Endothelial cell (in vitro differentiated cells): ENCODE measurements at places on chromosomes 1 and 21. TPM values are rescaled to one million over a fixed set of nuclear protein-coding genes. Genes with fewer than 3 reads are reported as not detected.

The COL16A1 gene
- 5.3 TPM for total RNA-seq

The IFNAR1 gene
- 34.8 TPM for total RNA-seq

The CRB1 gene
- total RNA-seq: not detected

The FAM72D gene
- 3.0 TPM for total RNA-seq

GRCh38 chr1:36715797-36716196 lies 233.1 kb upstream of the CSF3R start:
- H3K4me1 ChIP-seq: peaks cover 8% of the 10 kb centered on the region
- no peaks in the 10 kb centered on the region for H3K36me3 ChIP-seq

GRCh38 chr1:227729881-227730629 lies 5.0 kb downstream of the JMJD4 start:
- peaks cover 11% of the 10 kb centered on the region for H3K4me1 ChIP-seq
- DNase-seq: peak; percentile 68
- H3K27me3 ChIP-seq: peaks cover 2% of the 10 kb centered on the region
- H3K4me3 ChIP-seq: peak overlapping the region; percentile 62

DNA sequence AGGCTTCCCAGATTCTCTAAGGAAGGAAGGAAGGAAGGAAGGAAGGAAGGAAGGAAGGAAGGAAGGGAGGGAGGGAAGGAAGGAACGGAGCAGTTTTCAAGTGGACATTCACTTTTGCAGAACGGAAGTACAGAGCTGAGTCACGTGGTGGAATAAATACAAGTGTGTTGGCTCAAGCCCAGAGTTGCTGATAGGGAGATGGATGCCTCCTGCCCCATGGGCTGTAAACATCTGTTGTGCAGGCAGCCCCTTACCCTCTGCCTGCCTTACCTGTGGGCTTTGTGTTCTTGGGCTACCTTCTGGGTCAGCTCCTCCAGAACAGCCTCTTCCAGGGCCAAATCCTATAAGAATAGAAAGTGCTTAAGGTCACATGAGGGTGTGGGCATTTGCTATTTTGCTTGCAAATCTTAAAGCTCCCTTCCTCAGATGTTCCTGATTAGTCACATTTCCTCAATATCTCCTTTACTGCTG lies 121.7 kb downstream of the SMYD2 start:
- H3K27ac ChIP-seq: no peak overlapping the region
- peaks cover 12% of the 10 kb centered on the region for H3K36me3 ChIP-seq

DNA sequence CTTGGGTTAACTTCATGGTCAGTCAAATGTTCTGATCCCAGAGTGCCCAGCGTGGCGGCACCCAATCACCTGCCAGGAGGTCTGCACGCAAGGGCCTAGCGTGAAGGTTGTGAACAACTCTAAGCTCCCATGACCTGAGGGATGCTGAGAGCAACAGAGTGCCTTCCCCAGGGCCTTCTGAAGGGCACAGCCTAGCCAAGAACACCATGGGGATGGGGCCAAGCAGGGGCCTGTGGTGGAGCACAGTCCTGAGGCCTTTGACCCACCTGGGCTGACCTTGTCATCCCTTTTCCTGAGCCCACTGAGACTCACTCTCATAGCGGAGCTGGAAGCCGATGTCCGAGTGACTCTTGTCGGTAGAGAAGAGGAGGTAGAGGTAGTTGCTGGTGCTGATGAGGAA lies 138.8 kb upstream of the HMGB4 start:
- no peaks in the 10 kb centered on the region for H3K4me1 ChIP-seq
- H3K36me3 ChIP-seq: no peaks in the 10 kb centered on the region
- peaks cover 1% of the 10 kb centered on the region for H3K27me3 ChIP-seq
- H3K4me3 ChIP-seq: no peak overlapping the region
- H3K27ac ChIP-seq: no peak overlapping the region
- no peak for DNase-seq

GRCh38 chr1:23691499-23692307 lies at the start of gene RPL11:
Gene RPL11 (plus strand): TSS chr1:23691806. CDS start chr1:23691824, 18 bp downstream.
- peak; percentile 84 for DNase-seq
- H3K36me3 ChIP-seq: peaks cover 36% of the 10 kb centered on the region
- peaks cover 1% of the 10 kb centered on the region for H3K27me3 ChIP-seq
- peak within 1 kb of the TSS; percentile 94 for H3K4me3 ChIP-seq
